ENCODE measurements at places on chromosomes 12 and 14.

DNA sequence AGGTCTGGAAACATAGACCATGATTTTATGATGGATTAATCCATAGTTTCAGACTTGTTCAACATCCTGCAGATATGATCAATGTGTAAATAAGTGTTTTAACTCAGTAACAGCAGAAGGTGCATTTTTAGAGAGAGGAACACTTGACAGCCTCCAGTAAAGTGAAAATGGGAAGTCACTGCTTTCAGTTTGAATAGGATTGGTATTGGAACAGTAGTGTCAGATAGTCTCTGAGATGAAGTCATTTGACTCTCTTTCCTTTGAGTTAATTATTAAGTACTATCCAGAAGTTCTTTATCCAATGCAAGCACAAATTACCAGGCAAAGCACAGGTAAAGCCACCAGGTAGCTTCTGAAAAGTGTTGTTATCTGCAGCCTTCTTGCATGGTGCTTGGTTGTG is 14.5 kb upstream of the NAV3 start:
- no peak for DNase-seq

- no peak for DNase-seq
Measured at GRCh38 chr14:47539031-47539461, 136.4 kb downstream of the MDGA2 start.

GRCh38 chr12:52245962-52246569 is 13.0 kb downstream of the KRT7 start:
- DNase-seq = no peak

DNA sequence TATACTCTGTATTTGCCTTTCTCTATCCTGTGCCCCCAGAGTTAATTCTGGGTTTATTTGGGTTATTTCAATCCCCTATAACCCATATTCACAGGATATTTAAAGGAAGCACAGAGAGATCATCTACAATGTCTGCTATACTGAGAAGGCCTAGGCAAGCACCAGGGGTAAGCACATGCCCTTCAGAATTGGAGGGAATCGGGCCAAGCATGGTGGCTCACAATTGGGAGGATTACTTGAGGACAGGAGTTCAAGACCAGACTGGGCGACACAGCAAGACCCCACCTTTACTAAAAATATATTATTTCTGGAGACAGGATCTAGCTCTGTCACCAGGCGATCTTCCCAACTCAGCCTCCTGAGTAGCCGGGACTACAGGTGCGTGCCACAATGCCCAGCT is 11.3 kb downstream of the FOXN3 start:
- DNase-seq = no peak

DNA sequence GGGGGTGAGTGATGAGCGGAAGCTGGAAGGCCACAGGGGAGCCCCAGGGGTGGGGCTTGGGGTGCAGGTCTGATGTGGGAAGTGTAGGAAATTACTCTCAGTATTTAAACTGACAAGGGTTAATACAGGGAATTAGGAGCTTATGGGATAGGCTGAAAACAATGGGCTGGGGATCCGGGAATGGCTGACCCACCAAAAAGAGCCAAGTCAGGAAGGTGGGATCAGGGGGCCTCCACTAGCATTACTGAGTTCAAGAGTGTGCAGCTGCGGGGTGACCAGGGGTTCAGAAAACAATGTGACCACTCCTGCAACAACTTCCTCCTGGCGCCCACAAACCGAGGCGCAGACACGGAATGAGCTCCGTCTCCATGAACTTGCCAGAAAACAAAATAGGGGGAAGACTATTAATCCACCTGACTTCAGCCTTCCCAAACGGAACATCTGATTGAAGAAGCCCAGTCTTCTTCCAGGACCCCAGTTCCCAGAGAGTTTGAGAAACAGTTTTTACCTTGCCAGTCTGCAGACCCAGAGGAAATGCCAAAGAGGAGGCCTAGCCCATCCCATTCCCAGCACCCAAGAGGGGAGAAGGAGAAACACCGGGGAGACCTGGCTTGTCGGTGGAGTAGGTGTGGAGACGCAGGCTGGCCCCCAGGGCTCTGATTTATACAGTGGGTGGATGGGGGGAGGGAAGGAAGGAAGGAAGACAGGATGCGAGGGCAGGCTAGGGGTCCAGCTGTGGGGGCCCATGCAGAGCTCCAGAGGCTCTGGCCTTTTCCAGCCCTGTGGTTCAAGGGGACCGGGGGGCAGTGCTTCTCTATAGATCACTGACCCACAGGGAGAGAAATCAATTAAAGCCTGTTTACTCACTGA is 16.5 kb upstream of the YY1 start:
- DNase-seq = no peak

GRCh38 chr14:56881181-56881580 is 70.9 kb upstream of the OTX2 start:
- no peak for DNase-seq

GRCh38 chr14:85471744-85472143 is 58.2 kb upstream of the FLRT2 start:
- no peak for DNase-seq

- no peak for DNase-seq
Measured at GRCh38 chr12:121537814-121538698, 42.8 kb downstream of the KDM2B start.

DNA sequence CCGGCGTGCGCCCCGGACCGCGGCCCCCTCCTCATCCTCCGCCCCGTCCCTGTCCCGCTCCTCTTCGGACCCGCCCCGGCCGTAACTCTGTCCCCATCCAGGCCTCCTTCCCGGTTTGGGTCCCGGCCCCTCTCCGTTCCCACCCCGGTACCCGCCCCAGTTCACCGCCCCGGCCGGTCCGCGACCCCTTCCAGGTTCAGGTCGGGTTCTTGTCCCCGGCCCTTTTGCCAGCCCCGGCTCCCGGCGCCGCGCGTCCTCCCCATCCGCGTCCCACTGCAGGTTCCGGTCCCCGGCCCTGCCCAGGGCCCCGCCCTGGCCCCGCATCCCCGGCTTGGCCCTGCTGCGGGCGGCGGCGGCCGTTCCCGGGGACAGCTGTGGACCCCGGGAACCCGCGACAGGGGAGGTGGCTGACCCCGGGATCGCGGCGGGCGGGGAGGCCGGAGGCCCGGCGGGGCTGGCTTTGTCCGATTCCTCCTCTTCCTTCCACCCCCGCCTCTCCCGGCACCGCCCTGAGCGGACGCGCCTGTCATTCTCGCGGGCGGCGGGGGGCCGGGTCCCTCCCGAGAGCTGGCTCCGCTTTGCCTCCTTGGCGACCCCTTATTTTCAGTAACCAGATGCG is 601 bp downstream of the KLC1 start:
- no peak for DNase-seq

DNA sequence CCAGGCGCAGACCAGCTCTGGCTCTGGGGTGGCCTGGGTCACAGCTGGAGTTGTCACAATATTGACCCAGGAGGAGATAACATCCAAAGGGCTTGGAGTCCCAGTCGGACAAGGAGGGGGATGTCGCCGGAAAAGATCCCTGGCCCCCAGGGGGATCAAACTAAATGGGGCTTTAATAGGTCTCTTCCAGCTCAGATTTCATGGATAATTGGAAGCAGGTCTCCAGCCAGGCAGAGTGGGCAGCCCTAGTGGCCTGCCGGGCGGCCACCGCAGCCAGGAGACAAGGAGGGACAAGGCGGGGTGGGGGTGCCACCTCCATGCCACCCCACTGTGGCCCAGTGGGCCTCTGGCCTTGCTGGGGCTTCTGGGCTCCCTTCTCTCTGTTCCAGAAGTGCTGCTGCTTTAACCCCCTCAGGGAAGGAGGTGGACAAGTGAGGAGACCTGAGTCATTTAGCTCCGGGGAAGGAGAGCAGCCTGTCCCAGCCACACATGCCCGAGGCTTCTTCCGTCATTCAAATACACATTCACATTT is 23.1 kb upstream of the PGF start:
- no peak for DNase-seq

- DNase-seq = no peak
Measured at GRCh38 chr14:55133416-55133815, 4.4 kb downstream of the LGALS3 start.

DNA sequence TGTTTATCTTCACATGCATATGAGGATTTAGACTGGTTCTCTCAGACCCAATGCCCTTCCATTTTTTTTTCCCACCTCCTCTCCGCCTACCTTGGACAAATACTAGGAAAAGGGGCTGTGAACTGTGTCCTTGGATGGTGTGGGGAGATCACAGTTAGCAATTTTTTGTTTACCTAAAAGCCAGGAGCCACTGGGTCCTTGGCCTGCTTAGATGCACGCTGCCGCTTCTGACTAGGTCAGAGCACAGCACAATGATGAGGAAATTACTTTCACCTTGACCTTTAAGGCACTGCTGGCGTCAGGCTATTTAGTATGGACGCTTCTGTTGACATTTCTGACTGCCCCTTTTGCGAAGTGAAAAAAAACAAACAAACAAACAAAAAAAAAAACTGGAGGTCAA is 1.9 kb downstream of the CCDC38 start:
- DNase-seq = no peak

GRCh38 chr12:53313996-53314395 is 7.4 kb downstream of the AAAS start:
- DNase-seq = no peak

- no peak for DNase-seq
Measured at GRCh38 chr14:68512088-68512487, 280.8 kb downstream of the ZFP36L1 start.

- no peak for DNase-seq
Measured at GRCh38 chr12:20410734-20411133, 42.4 kb downstream of the PDE3A start.

DNA sequence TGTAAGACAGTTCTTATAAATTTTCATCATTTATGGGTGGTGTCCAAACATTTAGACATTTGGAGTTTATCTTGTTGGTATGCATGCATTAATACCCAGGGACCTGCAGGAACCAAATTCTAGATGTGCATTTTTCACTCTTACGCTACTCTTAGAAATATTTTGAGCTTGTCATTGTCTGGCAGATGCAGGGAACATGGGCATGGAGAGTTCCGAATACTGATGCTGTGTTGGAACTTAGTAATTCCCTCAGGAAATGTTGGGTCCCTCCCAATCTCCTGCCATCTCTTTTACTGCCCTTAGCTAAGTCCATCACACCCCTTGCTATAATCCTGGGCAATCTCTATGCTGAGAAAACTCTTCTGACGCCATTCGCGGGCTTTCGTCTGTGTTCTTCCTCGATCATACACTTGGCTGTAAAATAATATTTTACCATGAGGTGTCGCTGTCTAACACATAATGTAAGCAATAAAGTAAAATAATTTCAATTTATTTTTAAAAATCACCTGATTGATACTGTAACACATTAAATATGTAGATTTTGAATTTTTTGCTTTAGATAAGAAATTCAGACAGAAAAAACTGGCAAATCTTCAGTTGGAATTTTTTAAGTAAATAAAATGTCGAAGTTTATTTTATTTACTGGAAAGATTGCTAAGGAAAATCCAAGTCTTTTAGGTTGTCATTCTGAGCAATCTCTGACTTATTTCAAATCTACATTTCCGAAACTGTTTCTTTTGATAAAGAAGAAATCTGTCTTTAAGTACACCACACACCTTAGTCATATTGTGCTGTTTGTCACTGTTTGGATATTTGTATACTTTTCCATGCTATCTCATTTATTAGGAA is 304.1 kb upstream of the SSTR1 start:
- no peak for DNase-seq

- no peak for DNase-seq
Measured at GRCh38 chr14:81886588-81886987, 352.9 kb upstream of the SEL1L start.

DNA sequence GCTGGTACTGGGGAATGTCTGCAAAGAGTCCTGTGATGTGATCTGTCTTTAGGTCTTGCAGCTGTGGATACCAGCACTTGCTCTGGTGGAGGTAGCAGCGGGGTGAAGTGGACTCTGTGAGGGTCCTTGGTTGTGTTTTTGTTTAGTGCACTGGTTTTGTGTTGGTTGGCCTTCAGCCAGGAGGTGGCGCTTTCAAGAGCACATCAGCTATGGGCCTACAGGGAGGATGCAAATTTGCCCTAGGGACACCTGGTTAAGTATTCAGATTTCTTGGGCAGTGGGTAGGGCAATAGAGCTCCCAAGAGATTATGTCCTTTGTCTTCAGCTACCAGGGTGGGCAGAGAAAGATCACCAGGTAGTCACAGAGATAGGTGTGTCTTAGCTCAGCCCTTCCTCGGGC is 63.8 kb downstream of the PTGER2 start:
- no peak for DNase-seq

GRCh38 chr12:75890141-75890540 is 141.4 kb downstream of the PHLDA1 start:
- DNase-seq = no peak

DNA sequence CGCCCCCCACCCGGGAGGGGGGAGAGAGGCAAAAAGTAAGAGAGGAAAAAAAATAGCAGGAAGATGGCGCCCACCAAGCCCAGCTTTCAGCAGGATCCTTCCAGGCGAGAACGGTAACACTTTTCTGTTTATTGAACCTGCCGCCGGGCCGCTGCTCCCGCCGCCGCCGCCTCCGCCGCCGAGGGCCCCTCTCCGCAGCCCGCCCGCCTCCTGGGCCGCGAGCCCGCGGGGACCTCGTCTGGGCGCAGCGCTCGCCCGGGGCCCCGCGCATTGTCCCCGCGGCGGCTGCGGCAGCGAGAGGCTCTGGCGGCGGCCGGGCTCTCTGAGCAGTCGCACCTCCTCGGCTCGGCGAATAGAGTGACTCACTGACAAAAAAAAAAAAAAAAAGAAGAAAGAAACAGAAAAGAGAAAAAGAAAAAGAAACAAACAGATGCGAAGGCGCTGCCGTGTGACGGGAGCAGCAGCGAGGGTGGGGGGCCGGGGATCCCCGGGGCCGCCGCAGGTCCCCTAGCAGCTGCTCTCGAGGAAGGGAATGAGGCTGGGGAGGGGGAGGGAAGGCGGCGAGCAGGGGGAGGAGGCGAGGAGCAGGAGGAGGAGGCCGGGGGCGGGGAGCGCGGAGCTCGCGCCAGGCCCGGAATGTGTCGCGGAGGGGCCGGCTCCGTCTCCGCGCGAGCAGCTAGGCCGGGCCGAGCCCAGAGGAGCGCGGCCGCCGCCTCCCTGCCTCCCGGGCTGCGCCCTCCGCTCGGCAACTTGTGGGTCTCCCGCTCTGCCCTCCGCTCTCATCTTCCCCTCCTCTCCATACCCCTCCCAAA is 781 bp downstream of the NPAS3 start:
- peak; percentile 39 for DNase-seq

DNA sequence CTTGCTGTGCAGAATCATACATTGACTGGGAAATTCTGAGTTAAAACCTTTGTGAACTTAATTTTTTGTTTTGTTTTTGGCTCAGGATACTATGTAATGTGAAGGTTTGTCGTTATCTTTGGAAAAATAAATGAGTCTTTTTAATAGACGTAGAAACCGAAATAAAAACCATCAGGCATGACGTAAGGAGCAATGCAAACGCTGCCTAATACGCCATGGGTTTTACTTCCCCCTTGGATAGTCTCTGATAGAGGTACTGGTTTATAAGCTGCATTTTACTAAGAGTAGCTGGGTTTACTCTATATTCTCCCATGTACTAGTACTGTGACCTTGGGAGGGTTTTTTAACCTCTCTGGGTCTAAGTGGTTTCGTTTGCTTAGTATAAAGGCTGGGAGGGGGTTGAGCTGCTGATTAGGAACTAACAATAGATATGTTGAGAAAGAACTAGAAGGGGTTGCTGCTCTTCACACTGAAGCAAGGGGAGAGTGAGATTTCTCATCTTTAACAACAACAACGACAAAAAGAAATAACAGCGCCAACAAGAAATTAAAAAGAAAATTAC is 66.8 kb upstream of the SLCO1C1 start:
- no peak for DNase-seq

- DNase-seq = no peak
Measured at GRCh38 chr14:68888883-68889282, 90.2 kb downstream of the ACTN1 start.

GRCh38 chr12:44930972-44931600 is 55.0 kb upstream of the NELL2 start:
- DNase-seq = peak; percentile 60

Data from NCI-H1417 treated with DMSO at 0.1 percent for 48 hours (cell line).